LoVo (cell line): ENCODE measurements at places on chromosomes 4 and X.

GRCh38 chrX:54044877-54045338 lies 635 bp upstream of the PHF8 start:
- no peak for DNase-seq

DNA sequence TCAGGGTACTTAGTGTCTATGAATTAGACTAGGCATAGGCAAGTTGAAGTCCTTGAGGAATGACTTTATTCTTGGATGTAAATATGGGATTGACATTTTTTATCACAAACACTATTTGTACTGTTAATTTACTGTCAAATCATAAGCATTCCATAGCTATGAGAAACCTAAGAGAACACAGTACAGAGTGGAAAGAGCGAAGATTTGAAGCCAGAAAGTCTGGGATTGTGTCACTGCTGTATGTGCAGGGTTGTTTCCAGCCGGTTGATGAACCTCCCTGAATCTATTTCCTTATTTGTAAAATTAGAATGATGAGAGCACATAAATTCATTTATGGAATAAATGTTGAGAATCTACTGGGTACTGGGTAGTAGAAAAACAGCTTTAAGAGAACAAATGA lies 14.4 kb upstream of the KLHL5 start:
- DNase-seq: no peak

GRCh38 chr4:152719291-152719690 lies 39.5 kb upstream of the TMEM154 start:
- no peak for DNase-seq

DNA sequence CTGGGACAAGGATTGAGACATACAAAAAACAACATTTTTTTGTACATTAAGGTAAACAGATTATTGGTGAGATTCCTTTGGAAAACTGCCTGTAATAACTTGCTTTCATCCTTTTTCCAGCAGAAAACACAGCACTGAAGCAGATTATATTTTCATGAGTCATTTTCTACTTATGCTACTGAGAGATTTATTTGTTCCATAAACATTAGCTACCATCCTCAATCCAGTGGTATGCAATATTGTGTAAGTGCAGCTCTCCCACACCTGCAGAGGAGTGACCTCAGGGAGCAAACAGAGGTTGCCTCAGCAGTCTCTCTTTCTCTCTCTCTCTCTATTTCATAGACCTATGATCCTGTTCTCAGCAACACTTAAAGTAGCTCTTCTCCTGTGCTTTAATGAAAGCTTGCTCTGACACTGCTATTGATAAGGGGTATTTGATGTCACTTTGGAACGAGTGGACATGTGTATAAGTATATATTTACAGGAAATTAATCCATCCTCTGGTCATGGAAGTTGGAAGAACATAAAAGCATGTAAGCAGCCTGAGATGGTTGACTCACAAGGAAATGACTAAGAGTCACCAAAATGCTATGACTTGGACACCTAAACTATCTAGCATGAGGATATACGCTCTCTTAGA lies 163.7 kb upstream of the SPANXC start:
- DNase-seq: peak; percentile 2

DNA sequence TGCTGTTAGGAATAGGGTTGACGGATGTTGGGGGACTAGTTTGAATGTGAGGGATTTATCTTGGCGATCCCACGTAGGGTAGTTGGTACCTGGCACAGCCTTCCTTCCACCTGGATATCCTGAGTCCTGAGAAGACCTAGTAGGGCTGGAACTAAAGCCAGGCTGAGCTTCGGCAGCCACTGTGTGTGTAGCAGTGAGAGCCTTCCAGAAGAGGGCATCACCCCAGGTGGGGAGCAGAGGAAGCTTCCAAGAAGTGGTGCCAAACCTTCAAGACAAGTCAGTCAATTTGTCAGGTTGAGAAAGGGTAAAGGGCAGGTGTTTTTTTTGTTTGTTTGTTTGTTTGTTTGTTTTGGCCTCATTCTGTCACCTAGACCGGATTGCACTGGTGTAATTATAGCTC lies 1.2 kb upstream of the FGFBP2 start:
- DNase-seq: no peak

- no peak for DNase-seq
Observed at GRCh38 chr4:127781300-127782024, 660 bp upstream of the HSPA4L start.

- no peak for DNase-seq
Observed at GRCh38 chrX:133966199-133966598, 19.2 kb downstream of the GPC3 start.

DNA sequence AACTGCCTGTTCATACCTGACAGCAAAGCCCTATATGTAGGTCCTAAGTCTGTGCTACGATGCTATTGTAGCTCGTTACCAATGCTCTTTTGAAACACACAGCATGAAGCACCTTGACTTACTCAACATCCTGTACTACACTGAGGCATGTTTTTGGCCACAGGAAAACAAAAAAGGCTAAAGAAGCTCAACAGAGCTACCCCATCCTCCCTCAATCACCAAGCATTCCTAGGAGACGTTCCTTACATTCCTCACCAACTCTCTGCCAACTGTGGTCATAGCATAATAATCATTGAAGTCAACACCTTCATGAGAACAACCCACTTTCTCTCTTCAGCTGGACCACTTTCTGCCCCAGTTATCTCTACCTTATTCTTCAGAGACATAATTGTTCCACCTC lies 73.7 kb upstream of the SLC25A43 start:
- no peak for DNase-seq

GRCh38 chr4:2409381-2409783 lies 9.1 kb downstream of the ZFYVE28 start:
- no peak for DNase-seq

DNA sequence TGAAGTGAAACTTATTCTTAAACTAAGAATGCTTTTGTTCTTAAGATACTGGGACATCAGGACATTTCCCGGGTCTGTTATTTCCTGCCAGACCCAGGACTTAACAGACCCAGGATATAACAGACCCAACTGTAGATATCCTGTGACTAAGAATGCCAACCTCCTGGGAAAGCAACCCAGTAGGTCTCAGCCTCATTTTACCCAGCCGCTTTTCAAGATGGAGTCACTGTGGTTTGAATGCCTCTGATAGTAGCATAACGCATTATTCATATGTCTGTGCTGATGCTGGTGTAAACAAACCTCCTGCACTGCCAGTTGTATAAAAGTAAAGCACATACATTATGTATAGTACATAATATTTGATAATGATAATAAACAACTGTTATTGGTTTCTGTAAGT lies 185.8 kb upstream of the GPRIN3 start:
- DNase-seq: no peak

DNA sequence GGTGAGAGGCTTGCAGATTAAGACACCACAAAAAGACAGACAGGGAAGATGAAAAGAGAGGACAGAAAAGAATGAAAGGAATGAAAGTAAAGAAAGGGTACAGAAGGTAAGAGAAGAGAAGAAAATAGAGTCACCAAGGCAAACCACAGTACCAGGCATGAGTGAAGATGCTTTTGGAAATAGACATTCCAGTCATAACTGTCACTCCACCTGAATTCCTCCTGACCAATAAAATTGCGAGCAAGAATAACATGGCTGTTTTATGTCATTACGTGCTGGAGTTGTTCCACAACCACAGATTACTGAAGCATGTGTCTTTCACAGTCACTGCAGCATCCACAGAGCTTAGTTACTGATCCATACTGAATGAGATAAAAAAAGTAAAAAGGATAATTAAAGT lies 864.9 kb upstream of the SLIT2 start:
- DNase-seq: no peak

DNA sequence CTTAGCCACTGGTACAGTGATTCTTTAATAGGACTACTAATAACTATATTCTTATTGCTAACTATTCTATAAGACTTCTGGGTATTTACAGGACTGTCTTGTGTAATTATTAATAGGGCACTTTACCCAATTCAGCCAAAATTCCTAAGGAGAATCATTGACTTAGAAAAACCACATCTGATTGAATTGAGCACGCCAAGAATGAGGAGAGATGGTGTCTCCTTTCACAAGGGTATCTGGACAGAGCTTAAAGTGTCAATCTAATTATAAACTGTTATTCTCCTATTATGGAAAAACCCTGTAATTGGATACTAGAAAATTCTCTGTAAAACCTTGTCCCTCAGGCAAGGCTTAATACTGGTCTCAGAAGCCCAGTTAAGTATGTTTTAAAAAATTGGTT lies 111.1 kb upstream of the TLL1 start:
- DNase-seq: no peak

DNA sequence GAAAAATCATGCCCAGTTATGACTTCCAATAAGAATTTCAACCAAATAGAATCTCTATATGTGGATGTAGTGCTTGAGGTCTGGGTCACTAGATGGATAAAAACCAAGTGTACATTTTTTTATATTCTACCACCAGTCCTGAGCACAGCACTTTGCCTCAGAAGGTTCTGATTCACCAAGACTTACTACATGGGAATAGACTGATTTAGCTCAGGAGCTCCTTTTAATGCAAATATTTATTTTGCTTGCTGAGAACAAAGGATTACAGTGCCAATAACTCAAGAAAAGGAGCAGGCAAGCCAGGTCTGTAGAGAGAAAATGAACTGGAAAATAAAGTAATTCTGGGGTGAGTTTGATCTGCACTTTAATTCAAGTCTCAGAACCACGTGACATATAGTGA lies 6.4 kb upstream of the XK start:
- no peak for DNase-seq
